ENCODE measurements at places on chromosomes 7 and 10.

DNA sequence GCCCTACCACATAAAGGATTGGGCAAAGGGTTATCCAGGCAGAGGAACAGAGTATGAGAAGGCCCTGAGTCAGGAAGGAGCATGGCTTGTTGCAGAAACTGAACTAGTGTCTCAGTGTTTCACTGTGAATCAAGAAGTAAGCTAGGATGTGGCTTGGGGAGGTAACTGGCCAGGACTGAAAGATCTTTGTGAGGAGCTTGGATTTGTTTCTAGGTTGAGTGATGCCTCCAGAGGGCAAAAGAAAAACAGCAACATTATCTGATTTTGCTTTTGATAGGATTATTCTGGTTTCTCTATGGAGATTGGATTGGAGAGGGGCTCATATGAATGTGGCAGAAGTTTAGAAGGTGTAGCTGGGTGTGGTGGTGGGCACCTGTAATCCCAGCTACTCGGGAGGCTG lies 137.9 kb upstream of the HDAC9 start:
- no peak for DNase-seq

- no peak for DNase-seq
These were observed 33.6 kb upstream of the LMTK2 start for GRCh38 chr7:98073047-98073446.

DNA sequence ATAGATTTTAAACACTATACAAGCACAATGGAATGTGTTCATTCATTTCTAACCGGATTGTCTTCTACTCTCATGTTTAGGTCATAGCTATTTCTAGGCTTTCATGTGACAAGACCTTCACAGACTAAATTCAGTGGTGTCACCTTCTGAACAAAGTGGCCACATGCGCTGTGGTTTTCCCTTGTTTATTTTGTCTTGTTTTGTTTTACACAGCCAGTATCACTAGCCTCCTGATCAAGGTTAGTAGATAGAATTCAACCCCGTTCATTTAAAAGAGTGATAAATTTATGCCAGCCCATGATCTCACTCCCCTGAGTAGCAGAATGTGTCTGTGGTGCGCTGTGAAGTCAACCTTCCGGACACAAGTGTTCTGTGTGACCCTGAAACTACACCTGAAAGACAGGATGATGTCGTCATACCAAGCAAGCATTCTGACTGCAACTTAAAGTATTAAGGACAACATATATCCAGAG lies 209.1 kb downstream of the CREB5 start:
- DNase-seq = no peak

DNA sequence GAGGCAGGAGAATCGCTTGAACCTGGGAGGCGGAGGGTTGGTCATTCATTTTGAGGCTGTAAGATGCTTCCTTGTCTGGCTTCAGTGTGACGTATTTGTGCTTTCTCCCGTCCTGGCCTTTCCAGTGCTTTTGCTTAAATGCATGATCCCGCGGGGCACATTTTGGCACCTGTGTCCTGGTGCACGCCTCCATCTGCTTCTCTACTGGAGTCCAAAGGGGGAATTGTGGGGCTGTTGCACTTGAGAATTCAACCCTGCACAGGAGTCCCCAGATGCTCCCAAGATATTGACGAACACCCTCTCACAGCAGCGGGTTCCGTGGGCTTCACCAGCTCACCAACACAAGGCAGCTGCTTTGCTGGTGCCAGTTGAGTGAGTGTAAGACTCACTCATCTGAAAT lies 10.3 kb upstream of the LRRC27 start:
- no peak for DNase-seq

DNA sequence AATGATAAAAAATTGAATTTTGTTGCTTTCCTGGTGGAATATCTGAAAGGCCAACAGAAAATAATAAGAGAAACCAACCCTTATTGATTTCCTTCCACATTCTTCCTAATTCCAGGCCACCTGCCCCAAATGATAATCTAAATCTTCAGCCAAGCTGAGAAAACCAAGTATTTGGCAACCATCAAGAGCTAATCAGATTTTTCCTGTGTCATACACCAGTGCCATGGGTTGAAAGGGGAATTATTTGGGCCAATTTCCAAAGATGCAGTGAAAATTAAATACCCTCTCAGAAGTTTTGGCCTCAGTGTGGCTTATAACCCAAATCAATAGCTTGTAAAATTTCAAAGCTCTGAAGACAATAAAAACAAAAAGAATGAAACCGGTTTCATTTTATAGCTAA lies 70.4 kb downstream of the DOCK4 start:
- DNase-seq = no peak

- DNase-seq = no peak
These were observed 241.4 kb upstream of the ZNF32 start for GRCh38 chr10:43890124-43890523.

DNA sequence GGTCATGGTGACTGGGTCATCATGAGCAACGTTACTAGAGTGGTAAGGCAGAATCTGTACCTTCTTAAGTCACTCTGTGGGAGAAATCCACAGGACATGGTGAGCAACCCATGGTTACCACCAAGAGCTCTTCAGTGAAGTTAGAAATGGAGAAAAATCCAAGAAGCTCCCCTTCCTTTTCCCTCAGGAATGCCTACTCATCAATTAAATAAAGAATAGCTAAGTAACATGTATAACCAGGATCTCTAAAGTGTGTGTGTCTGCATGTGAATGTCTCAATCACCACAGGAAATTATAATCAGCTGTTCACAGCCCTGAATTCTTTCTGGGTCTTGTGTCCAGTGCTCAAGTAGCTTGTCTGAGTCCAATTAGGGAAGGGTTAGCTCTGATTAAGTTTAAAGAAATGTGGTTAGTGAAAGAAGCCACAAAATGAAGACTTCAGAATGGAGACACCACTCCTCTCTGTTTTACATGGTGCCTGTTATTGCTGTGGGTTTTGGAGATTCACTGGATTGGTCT lies 73.2 kb downstream of the SEM1 start:
- DNase-seq = no peak

GRCh38 chr10:77821036-77821435 lies 105.5 kb downstream of the DLG5 start:
- no peak for DNase-seq

DNA sequence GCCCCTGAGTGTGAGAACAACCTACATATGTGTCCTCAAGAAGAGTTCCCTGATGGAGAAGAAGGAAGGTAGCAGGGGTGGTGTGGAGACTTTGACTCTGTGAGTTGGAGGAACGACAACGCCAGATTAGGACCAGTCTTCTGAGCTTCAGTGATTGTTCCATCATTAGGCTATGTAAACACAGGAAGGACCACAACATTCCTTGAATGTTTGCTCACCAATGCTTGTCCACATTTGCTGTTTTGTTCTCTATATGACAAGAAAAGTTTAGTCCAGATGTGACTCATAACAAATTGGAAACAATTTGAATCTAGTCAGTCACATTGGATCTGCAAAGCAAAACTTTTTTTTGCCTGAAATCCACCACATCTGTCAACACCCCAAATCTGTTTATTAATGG lies 62.7 kb downstream of the ENTPD1 start:
- no peak for DNase-seq

DNA sequence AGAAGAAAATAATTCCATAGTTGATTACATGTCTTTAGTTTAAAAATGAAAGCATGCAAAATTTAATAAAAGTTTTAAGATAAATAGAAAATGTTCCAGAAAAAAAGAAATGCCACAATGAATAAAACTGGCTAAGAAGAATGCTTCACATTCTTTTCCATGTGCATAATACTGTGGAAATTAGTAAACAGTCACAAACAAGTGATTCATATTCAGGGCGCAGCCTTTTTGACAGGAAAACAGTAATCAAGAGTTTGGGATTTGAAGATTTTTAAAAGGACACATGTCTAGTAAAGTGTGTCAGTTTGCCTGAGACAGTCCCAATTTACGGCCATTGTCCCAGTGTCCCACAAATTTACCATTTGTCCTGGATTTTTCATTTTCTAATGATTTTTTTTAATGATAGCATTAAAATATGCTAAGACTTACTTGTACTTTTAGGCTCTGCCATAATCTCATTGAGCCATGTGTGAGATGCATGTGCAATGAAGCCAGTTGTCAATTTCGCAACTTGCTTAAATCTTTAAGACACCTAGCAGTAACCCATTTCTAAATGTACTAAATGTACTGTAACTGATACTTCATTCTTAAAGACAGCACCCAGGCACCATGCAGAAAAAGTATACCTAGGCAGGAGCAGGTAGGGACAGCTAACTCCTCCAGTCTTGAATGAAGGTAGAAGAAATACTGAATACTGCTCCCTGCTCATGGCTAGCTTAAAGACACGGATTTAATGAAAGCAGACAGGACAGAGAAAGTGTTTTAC lies 46.9 kb downstream of the ZNF438 start:
- no peak for DNase-seq

GRCh38 chr7:130010689-130011412 lies 40.3 kb downstream of the ZC3HC1 start:
- DNase-seq = peak; percentile 87

DNA sequence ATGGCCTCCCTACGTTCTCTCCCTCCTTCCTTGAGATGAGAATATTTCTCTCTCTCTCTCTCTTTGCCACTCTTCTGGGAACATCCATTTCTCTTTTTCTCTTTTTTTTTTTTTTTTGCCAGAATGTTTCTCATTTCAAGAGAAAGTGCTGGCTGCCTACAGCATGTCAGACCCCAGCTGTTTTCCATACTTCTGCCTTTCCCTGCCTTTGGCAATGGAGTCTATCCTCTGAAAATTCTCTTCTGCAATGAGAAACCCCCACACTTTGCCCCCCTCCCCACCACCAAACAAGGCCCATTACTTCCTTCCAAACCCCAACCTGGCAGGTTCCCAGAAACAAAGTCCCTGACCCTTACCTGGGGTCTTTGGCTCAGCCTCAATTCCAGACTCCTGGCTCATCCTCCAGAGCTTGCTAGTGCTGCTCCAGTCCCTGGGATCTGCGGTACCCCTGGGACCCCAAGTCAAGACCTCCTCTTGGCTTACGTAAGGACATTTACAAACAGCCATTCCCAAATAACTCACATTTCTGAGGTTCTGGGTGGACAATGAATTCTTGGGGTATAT lies 17.4 kb upstream of the CCL26 start:
- DNase-seq = no peak

- DNase-seq = no peak
These were observed 108.5 kb downstream of the TCERG1L start for GRCh38 chr10:131202990-131203389.

DNA sequence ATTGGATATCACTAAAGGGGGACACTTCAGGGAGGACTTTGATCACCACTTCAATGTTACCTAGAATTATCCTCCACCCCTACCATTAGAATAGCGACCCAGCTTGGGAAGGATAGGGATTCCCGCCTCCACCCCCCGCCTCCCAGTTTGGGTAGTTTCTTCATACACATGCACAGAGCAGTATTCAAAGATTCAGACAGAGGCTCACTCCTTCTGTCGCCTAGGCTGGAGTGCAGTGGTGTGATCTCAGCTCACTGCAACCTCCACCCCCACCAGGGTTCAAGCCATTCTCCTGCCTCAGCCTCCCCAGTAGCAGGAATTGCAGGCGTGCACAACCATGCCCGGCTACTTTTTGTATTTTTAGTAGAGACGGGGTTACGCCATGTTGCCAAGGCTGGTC lies 1166.1 kb downstream of the TYW1 start:
- DNase-seq = no peak

Measured in CD4-positive, alpha-beta T cell treated with Interleukin-6 for 4 hours (primary cell).